Activated CD4-positive, CD25-positive, alpha-beta regulatory T cell treated with anti-CD3 and anti-CD28 coated beads, Interleukin-2, amount 50 U/mL, for 72 hours (primary cell): ENCODE measurements at places on chromosomes 3 and 15.

- DNase-seq, result no peak
Observed at GRCh38 chr3:3340965-3341895, 161.7 kb upstream of the CRBN start.

- DNase-seq, result no peak
Observed at GRCh38 chr3:101964861-101965260, 115.5 kb downstream of the NFKBIZ start.

DNA sequence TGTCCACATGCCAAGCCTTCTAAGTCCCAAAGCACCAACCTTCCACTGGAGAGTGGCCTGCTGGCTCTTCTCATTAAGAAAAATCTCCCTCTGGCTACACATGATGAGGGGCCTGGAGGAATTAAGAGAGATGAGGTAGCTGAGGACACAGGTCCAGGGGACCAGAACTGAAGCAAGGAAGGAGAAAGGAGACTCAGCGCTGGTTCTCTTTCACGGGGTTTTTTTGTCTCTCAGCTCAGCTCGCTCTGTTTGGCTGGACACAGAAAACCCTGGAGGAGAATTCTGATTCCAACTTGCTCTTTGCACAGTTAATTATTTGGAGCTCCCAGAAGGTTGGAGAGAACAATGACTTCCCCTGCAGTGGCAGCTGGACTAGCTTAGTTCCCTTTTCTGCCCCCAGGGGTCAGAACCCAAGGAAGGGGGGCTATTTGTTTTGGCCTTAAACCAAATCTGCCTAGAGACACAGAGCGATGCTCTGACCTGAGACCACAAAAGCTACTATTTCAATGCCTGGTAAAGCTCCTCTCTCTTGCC is 507.6 kb downstream of the FHIT start:
- DNase-seq, result no peak

DNA sequence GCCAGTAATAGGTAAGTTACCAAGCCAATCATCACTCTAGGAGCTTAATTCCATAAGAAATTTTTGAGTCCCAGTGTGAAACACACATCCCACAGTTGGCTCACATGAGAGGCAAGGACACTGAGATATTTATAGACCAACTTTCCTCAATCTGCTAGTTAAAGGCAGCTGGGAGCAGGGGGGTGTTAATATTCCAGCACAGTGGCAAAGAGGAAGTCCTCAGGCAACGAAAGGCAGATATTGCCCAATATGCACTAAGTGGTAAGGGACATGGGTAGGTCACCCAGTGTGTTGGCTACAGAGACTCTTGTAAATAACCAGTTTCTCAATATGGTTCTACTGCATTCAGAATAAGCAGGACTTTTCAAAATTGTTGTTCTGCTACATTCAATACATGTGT is 61.0 kb downstream of the TOP2B start:
- DNase-seq, result no peak

- DNase-seq, result no peak
Observed at GRCh38 chr3:123602325-123602724, 17.5 kb upstream of the HACD2 start.

- no peak for DNase-seq
Observed at GRCh38 chr3:87175732-87176131, 51.4 kb upstream of the CHMP2B start.

DNA sequence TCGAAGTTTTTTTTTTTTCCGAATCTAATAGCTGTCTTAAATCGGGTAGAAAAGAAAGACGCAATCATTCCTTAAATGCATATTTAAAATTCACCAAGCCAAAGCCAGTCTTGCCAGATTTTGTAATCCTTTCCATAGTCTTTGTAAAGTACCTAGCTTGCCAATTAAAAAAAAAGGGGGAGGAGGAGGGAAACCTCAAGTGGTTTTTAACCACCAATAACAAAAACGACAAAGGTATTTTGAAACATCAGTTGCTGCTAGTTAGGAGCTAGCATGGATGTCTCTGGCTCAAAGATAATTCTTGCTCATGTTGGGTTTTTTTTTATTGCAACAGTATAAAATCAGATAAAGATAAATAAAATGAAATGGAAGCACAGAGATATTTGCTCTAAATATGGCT is 187.9 kb downstream of the MECOM start:
- no peak for DNase-seq

DNA sequence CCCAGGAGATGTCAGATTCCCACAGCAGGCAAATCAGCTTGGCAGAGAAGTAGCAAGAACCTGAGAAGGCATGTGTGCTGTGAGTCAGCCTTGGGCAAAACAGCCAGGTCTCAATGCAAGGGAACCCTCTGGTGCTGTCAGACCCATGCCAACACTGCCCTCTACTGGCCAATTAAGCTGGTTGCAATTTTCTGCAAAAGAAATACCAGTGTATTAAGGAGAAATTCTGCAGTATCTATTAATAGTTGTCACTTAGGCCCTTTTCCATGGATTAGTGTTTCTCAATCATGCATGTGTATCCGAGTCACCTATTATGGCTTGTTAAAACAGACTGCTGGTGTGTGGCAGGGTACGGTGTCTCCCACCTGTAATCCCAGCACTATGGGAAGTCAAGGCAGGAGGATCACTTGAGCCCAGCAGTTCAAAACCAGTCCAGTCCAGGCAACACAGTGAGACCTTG is 26.2 kb downstream of the MAP4 start:
- peak; percentile 57 for DNase-seq

- DNase-seq, result no peak
Observed at GRCh38 chr3:86794361-86795065, 196.4 kb downstream of the VGLL3 start.

- no peak for DNase-seq
Observed at GRCh38 chr3:43207628-43208085, 78.7 kb upstream of the SNRK start.

- no peak for DNase-seq
Observed at GRCh38 chr3:87796843-87797185, 262.0 kb downstream of the CGGBP1 start.

- DNase-seq, result no peak
Observed at GRCh38 chr3:67739851-67740250, 85.4 kb upstream of the SUCLG2 start.

GRCh38 chr3:49028673-49029562 is at the start of gene IMPDH2:
Gene IMPDH2 (minus strand): TSS chr3:49029398. CDS start chr3:49029350, 48 bp downstream.
- DNase-seq, result peak; percentile 94

GRCh38 chr3:114216186-114216970 is 21.0 kb downstream of the ZNF80 start:
- no peak for DNase-seq

GRCh38 chr3:143875546-143875945 is 27.3 kb upstream of the SLC9A9 start:
- DNase-seq, result no peak

- no peak for DNase-seq
Observed at GRCh38 chr15:57133127-57133968, 214.9 kb downstream of the TCF12 start.

DNA sequence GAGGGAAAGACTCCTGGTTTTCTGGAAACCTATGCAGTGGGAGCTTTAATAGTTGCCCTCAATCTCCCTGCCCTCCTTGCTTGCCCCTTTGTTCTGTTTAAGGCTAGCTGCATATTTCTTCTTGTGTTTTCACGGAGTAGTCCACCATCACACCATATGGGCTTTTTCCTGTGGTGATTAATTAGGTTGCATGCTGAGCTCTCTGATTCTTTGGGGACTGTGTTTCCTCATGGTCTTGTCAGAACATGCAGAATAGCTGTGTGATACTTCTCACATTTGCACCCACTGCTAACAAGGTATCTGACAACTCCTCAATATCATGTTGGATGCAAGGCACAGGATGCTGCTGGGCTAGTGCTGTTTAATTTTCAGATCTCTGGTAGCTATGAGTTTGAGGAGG is 139.6 kb downstream of the PTPRG start:
- no peak for DNase-seq

DNA sequence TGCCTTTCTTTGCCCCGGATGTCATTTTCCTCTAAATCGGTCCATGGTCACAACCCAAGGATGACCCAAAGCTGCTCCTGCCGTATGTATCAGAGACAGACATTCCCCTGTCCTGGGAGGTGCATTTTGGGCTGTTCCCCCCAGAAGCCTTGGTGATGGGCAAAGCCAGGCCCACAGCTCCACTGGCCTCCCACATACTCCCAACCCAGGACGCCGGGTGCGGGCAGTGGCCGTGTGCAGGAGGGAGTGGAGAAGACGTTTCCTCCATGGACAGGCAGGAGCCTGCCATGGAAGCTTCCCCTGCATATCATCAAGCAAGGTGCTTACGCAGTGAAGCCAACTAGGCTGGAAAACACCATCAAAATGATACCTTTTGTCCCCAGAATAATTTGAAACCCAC is 175.0 kb downstream of the ATP10A start:
- DNase-seq, result no peak
